ENCODE measurements at places on chromosomes 13 and 19.

- DNase-seq: no peak
Measured at GRCh38 chr19:17328517-17329365, 5.9 kb downstream of the ANO8 start.

DNA sequence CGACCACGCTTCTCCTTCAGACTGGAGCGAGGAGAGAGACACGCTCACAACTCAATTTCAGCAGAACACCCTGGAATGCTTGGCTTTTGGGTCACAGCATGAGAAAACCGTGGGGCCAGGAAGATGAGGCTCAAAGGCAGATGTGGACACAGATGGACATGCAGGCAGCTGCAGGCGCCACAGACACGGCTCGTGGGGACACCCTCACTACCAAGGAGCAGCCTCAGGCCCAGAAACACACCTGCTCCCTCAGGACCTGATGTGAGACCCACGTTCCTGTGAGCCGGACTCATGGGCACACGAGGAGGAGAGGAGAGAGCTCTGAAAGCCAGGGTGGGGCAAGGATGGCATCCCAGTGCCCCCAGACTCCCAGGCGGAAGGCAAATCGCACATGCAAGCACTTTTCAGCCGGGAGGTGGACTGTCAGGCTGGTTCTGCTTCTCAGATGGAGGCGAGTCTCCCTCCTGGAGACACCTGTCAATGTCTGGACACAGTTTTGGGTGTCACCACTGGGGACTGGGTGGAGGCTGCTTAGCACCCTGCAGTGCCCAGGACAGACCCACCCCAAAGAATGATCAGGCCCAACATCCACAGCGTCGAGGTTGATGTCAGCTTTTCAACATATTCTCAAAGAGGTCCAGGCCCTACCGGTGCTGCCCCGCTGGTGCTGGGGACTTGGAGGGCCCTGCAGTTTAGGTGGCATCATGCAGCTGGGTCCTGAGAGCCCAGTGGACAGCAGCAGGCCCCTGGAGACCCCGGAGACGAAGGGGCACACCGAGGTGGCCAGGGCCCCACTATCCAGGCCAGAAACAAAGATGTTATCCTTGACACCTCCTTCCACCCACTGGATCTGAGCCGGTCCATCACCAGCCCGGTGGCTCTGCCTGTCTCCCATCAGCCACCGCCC, 2.3 kb downstream of the ABHD17A start:
- DNase-seq: no peak

DNA sequence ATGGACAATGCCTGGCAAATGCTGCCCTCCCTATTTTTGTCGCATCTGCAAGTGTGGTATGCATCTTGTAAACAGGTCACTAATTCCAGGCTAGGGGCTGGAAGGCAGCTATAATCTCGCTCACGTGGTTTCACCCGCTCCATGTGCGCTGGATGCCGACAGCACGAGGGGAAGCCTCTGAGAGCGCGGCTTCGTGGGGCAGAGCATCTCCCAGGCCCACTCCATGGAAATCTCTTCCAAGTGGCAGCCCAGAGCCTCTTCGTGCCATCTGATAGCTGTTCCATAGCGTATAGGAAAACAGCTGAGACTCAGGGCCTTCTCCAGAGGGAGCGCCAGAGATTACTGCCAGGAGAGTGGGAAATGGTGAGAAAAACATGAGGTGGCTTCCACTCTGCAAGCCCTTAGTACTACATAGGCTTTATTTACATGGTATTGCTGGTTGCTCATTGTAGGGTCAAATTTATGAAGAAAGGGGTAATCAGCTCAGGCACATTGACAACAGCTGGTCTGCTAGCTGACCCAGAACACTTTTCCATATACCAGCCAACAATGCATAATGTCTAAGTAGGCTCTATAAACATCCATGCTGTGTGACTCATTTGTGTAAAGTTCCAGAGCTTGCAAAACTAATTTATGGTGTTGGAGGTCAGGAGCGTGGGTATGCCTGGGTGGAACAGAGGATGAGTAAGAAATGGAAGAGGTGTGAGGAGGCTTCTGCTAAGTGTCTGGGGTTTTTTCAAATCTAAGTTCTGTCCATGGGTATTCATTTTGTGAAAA, 165.2 kb downstream of the SHISA2 start:
- DNase-seq: peak; percentile 41

DNA sequence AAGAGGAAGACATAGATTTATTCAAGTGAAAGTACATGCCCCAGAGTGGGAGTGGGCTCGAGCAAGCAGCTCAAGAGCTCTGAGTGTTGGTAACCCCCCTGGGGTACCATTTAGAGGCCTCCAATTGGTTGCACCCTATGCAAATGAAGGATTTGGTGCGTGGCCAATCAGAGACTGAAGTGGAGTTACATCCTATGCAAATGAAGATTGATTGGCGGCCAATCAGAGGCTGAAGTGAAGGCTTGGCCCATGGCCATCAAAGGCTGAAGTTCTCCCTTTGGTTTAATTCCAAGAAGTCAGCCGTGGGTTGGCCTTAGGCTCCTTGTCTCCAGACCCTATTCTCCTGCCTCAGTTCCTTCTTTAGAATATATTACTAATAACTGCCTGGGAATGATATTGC, 12.9 kb upstream of the IGFL1 start:
- no peak for DNase-seq

GRCh38 chr19:5436106-5436947, 18.9 kb upstream of the ZNRF4 start:
- DNase-seq: no peak
